Activated T-cell treated with anti-CD3 and anti-CD28 coated beads, Interleukin-2, amount 50 U/mL, for 72 hours (primary cell): ENCODE measurements at places on chromosomes 12 and 14.

DNA sequence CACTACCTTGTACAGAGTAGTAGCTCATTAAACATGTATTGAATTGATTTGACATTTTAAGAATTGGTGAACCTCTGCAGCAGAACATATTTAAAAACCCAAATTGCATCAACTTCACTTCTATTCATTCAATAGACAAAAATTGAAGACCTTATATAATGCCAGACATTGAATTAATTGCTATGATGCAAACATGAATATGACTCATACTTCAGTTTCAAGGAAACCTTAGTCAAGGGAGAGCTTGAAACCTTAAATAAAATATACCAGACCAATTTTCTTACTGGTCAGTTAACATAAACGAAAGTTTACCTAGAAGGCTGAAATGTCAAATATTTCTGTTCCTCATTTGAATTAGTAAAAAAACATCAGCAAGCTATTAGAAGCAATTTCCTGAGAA lies 5.0 kb upstream of the MGAT4C start:
- no peak for DNase-seq

- no peak for DNase-seq
Measured at GRCh38 chr12:39301422-39301821, 141.5 kb downstream of the KIF21A start.

- no peak for DNase-seq
Measured at GRCh38 chr14:80419345-80419744, 208.0 kb upstream of the DIO2 start.

DNA sequence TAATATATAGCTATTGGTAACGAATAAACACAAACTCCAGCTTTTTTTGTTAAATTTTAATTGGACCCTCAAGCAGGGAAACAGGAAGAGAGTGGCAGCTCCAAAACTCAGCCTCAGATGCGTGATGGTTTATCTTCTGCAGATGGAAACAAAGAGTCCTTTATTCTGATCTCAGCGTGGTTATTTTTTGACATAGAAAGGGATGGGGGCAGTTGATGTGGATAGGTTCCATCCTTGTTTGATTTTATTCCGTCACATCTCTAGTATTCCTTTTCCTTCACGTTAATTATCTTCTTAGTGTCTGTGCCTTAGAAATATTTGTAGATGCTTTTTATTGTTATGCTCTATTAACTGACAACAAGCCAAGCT lies 447.6 kb upstream of the SEL1L start:
- no peak for DNase-seq

DNA sequence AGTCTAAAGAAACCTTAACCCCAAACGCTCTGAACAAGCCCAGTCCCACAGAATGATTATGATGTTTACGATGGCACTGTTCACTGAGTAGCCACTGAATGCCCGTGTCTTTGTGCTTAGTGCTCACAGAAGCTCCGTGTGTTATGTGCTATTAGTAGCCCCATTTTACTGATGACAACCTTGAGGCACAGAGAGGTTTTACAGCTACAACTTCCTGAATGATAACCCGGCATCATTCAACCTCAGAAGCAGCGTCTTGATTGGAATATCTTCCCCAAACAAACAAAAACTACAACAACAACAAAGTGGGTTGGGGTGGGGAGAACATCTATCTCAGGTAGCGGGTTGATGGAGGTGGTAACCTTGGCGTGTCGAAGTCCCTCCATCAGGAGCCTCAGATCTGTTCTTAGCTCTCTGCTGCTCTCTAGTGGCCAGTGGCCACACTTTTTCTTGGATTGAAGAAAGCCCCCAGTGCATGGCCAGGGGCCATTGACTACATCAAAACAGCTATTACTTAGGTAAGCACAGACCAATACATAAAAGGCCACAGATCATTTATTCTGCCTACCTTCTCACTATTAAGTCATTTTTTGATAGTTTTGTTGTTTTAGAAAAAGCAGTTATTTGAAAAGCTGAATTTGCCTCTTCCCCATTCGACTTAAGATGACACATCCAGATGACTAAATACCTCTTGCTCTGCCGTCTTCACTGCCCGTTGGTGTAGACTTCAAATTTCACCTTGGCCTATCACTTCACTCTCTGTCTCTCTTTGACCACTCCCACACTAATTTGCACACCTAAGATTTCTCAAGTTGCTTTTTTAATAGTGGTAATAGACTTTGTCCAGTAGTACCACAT lies 376.9 kb downstream of the GALC start:
- DNase-seq, result peak; percentile 28

- DNase-seq, result no peak
Measured at GRCh38 chr12:89983622-89984021, 275.0 kb upstream of the ATP2B1 start.

GRCh38 chr12:74489543-74489942 lies 48.1 kb upstream of the ATXN7L3B start:
- no peak for DNase-seq

DNA sequence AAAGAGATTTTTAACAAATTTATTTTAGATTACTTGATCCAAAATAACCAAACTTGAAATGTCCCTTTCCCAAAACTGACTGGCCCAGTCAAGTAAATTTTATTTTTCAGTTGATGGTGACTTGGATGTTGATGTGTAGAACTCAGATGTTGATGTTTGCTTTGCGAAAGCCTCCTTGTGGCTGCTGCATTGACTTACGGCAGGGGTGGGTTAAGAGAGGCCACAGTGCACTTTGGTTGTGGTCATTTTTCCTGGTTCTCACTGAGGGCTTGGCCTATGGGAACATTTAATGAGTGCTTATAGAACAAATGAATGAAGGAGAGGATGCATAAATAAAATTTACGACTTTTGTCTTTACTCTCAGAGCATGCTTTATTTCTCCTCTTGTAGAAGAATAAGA lies 52.6 kb downstream of the SLCO1B3 start:
- DNase-seq, result no peak

DNA sequence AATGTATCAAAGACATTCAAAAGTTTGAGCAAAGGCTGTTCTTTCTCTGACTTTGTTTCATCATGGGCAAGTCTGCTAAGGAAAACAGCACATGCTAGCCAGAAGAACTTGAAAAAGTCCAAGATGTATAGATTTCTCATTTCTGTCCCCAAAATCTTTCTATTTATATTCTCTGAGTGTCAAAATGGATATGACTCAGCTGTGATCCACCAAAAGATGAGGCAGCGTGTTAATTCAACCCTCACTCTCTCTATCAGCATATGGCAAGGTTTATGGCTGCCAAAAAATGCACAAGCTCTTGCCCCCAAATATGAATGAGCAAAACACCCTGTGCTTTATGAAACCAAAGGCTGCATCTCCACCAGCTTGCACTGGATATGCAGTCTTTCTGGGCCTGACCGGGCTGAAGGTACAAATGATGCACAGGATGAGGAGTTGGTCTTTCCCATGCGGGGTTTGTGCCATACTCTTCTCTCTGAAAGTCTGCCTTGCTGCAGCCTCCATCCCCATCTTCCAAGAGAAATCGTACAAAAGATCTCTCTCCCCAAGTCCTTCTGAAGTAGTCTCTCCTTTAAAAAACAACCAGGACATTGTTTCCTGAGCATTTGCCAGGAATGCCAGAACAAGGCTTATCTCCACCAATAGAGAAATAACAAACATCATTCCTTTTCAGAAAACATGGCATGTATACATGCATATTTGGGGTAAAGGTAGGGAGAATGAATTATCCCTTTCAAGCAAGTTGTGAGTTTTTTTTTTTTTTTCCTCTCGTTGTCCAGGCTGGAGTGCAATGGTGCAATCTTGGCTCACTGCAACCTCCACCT lies 203.4 kb downstream of the TMX1 start:
- no peak for DNase-seq

DNA sequence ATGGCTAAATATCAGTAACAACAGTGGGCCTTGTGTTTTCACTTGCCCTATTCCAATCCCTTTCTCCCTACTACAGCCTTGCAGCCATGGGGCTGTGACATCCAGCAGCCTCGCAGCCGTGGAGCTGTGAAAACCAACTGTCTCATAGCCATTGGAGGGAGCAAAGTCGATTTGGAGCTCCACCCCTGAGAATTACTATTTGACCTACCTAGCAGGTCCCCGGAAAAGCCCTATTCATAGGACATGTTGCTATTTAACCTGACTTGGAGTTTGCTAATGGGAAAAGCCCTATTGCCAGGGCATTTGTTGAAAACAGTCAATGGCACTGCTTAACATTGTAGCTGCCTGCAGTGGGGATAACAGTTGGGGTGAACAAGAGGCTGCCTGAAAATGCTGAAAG lies 33.3 kb downstream of the ERG28 start:
- no peak for DNase-seq

- DNase-seq, result no peak
Measured at GRCh38 chr12:27987331-27987730, 14.8 kb upstream of the PTHLH start.

DNA sequence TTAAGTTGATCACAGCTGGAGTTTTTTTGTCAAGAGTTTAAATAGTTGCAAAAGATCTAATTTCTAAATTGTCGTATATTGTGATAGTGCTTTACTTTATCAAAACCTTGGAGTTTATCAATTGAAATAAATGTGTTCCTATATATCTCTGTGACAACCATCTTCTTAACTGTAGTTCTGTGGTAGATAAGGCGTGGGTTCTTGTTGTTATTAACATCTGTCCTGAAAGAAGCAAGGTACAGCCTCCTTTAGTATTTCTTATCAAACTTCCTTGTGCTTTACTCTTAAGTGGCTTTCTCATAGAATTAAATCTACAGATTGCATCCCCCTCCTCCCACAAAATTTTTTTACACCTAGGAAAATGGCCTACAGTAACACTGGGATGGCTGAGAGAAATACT lies 7.3 kb downstream of the SCYL2 start:
- no peak for DNase-seq

GRCh38 chr12:90816353-90817089 lies 138.5 kb downstream of the CCER1 start:
- no peak for DNase-seq
